Choroid plexus epithelial cell (primary cell): ENCODE measurements at places on chromosomes 11 and 22.

- no peak for DNase-seq
Measured at GRCh38 chr11:68838572-68838964, 3.1 kb downstream of the CPT1A start.

DNA sequence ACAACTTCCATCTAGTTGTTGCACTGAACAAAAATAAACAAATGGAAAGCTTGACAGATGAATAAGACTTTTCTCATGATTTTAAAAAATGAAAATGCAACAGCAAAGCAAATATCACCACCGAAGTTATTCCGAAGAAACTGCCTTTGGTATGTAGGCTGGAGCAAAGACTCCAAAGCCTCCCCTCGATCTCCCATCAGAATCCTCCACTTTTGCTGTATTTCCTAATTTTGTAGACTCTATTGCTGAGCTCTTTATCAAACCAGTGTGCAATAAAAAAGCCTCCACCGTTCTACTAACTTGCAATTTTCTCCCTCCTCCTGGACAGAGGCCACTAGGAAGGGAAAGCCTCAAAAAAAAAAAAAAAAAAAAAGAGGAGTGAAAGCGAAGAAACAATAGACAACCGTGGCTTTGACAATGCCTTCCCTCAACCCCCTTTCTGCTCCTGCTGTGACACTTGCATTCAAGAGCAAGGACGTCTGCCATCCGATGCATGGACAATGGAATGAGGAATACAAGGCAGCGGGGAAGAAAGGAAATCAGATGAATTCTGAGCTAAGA, 190.9 kb upstream of the BLID start:
- no peak for DNase-seq

DNA sequence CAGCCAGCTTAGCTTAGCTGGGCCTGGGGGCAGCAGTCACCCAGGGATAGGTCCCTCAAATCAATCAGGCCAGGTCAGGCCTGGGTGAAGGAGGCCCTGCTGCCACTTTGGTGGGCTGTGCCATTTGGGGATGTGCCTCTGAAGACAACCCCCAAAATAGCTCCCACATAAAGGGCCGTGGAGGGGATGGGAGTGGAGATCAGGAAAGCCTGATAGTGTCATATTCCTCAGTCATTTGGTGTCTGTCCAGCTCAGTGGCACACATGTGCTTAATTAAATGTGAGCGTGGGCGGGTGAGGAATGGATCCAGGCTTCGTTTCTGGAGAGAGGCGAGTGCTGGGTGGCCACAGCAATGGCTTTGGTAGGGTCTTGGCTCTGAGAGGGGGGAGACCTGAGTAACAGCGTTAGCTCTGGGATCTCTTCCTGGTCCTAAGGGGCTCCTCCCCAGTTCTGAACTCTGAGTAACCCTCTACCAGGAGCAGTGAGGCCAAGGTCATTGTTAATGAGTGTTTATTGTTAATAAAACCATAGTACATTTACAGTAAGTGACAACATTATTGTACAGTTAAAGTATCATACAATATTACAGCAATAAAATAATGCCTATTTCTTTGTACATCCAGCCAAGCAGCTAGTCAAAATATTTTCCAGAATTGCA, 45.2 kb downstream of the NAT10 start:
- DNase-seq = no peak

- DNase-seq = no peak
Measured at GRCh38 chr11:57881647-57882046, 120.0 kb downstream of the CTNND1 start.

DNA sequence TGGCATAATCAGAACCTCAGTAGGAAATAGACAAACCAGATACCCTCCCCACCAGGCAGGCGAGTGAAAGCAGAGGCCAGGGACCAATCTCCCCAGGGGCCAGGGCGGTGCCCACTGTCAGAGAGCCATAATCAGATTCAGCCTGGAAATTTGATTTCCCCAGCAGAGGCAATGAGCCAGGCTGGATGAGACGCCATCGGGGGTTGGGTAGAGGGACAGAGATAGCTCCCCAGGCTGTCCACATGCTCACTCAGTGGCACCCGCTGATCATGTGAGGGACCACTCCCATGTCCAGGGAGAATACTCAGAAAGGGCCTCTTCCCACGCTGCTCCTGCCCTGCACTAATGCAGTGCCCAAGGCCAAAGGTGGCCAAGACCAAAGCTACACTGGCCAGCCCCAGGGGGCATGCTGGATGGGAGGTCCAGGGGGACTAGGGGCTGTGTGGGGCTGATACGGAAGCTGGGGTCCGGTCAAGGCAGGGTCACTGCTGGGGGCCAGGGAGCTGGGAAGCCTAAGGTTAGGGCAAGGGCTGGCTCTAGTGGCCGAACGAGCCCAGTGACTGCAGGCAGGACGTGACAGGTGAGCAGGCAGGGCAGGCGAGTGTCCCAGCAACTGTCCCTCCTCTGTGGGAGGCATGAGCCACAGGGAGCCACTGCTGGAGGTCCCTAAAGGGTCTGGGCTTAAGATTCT, 19.8 kb downstream of the ARVCF start:
- no peak for DNase-seq

DNA sequence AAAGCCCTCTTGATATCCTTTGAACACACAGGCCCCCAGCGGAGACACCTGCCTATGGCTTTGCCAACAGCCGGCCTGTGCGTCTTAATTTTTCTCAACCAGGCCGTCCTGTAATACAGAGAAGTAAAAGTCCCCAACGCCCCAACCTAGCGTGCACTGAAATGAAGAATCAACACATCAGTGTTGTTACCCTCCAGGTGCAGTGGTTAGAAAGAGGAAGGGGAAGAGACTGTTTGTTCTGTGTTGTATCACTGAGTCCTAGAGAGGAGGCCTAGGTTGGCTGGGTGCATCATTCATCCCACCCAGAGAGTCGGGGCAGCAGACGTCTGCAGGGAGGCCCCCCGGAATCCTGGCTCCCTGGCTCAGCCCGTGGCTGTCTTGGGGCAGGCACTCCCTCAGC, 25.7 kb downstream of the SGSM1 start:
- no peak for DNase-seq

- DNase-seq = no peak
Measured at GRCh38 chr11:17185938-17186337, 21.8 kb downstream of the PIK3C2A start.

- peak; percentile 24 for DNase-seq
Measured at GRCh38 chr11:34790620-34791019, 125.6 kb downstream of the APIP start.

DNA sequence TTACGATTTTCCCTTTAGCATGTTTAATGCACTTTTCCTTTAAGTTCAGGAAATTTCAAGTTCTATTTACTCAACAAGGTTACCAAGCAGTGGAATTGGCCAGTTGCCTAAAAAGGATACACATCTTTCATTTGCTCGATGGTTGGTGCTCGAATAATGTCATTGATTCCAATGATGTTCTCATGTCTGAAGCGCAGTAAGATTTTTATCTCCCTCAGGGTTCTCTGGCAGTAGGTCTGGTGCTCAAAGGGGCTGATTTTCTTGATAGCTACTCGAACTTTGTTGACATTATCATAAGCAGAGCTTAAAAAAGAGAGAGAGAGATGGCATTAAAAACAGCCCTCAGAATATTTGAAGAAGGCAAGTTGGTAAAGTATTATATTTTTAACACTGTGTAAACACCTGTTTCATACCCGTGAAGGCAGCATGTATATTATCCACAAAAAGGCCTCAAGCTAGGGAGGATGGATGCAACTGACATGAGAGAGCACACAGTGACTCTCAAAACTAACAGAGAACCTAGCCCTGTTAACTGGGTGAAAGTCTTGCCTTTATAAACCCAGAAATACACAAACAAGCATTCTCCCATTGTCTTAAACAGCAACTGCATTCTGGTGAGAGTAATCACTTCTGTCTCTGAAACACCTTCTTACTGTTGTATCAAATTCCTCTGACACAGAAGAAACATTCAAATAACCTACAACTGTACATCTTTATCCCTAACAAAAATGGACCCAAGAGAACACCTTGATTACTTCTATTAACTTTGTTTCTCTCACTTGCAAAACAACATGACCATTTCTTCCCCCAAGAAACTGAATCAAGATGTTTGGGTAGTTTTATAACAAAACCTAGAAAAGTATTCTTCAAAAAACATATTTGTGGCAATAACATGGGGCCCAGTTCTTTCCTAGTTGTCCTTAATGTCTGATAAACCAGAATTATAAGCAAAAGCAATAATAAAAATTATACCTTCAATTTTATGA, 59.6 kb downstream of the MAPK1 start:
- peak; percentile 45 for DNase-seq

GRCh38 chr11:34750692-34751405, 130.0 kb downstream of the EHF start:
- DNase-seq = no peak

DNA sequence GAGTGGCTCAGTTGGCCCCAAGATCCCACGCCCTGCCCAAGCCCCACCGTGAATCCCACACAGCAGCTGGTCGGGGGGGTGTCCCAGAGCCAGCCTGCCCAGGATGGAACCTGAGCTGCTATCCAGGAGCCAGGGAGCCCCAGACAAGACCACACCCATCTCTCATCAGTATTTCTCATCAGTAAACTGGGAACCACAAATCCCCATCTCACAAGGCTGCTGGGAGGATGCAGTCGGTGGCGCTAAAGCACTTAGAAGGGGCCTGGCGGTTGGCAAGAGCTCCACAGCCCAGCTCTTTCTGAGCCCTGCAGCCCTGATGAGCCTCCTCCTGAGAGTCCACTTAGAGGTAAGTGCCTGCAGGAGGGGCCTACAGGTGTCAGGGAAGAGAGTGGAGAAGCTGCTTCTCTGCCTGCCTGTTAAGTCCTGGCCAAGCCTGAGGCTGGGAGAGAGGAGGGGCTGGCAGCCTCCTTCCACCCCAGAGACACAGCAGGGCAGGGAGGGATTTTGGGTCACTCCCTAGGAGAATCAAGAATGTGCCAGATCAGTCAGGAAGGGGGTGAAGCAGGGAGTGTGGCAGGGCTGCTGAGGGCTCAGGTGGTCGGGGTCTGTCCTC, 6.1 kb downstream of the FADS3 start:
- no peak for DNase-seq

DNA sequence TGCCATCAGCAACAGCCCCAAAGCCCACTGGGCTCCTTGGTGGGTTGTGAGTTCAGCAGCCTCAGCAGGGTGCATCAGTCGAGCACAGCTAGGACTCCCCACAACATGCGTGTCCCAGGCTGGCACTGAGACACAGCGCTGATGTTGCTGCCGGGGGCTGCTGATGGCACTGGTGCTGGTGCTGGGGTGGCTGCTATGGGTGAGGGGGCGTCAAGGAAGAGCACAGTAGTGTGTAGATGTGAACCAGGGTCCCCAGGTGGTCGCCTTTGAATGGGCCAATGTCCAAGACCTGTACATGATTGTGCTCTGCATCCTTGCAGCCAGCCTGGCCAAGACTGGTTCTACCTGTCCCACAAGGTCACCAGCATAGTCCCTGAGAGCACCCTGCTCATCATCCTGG, 121.3 kb upstream of the SERPIND1 start:
- no peak for DNase-seq

DNA sequence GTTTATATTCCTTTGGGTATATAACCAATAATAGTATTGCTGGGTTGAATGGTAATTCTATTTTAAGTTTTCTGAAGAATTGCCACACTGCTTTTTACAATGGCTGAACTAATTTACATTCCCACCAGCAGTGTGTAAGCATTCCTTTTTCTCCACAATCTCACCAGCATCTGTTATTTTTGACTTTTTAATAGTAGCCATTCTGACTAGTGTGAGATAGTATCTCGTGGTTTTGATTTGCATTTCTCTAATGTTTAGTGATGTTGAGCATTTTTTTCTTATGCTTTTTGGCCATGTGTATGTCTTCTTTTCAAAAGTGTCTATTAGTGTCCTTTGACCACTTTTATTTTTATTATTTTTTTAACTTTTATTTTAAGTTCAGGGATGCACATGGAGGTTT, 275.3 kb downstream of the METTL15 start:
- DNase-seq = peak; percentile 9

DNA sequence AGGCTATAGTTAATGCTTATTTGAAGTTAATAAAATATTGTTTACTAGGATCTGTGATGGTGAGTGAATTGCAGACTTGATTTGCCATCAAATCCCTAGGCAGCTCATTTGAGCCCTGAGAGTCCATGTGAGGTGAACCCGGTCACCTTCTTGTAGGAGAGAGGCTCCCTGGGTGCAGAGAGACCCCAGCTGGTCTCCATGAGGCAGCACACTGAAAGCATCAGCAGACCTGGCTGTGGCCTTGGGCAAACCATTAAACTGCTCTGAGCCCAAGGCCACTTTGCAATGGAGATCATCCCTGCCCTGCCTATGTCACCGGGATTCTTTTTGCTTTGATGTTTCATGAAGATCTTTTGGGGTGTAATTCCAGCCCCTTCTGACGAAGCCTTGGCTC, 125.2 kb downstream of the MICAL2 start:
- DNase-seq = peak; percentile 56

DNA sequence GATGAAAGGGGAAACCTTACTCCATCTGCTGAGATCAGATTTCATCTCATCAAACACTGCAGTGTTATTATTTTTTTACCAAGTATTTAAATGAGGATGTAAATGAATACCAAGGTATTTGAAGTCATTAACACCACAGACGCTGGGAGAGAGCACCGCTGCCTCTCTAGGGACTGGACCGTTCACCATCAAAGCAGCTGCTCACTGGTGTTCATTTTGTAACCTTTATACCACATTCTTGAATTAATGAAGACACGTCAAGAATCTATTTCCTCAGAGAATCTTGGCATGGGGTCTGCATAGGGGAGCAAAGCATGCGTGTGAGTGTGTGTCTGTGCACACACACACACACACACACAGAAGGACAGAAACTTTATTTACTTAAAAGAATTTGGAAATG, 15.6 kb downstream of the SIAE start:
- peak; percentile 50 for DNase-seq

- DNase-seq = no peak
Measured at GRCh38 chr11:109791337-109791736, 301.9 kb upstream of the ZC3H12C start.

GRCh38 chr11:15073361-15074205, at the start of gene CALCB:
Gene CALCB (plus strand): TSS chr11:15073593. CDS start chr11:15074719, 1,126 bp downstream.
- no peak for DNase-seq

DNA sequence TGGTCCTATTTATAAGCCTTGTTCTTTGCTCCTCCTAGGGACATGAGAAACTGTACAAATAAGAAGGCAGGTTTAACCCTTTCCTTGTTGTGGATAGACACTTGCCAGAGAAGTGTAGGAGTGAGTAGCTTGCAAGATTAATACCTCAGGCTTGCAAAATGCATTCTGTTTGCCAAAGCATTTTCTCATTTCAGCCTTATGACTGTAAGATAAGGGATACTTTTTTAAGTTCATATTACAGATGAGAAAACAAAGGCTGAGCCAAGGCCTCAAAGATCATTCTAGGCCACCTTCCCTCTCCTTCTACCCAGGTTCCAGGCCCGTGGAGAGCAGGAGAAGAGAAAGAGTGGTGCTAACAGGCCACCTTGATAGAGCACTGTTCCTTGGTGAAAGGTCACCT, 46.8 kb downstream of the TRIM29 start:
- DNase-seq = no peak
